ENCODE measurements at places on chromosomes 3 and 15. TPM values are rescaled to one million over a fixed set of nuclear protein-coding genes. Genes with fewer than 3 reads are reported as not detected.

DNA sequence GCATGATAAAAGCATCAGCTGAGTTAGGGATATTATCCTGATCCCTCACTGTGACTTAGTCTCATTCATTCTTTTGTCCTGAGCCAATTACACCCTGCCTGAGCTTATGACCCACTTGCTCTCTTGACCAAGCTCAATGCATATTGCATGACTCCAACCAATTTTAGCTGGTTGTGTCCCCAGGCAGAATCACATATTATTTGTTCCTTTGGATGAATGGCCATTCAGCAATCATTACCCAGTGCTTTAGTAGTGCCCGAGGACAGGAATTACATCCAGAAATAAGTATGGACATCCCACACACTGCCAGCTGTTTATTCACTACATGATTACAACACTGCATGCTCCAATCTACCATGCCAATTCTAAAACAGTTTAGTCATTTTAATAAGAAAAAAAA is 322.5 kb downstream of the ZBBX start:
- DNase-seq: peak; percentile 66

HRG gene
- total RNA-seq: not detected

DNA sequence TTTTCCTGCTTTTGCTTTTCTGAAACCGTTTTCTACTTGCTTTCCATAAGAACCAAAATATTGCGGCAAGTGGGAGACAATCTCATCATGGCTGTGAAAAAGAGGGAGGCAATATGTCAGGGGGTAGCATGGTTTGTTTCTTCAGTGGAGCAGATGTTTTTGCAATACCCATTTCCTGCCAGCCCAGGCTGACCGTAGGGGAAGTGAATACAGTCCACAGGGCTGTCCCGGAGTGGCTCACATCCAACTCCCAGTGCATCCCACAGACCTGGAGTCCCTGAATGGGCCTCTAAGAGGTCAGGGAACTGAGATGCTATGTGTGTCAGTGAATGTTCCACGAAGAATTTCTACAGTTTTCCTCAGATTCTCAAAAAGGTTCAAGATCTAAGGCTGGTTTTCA is 69.6 kb downstream of the EPHB1 start:
- no peak for DNase-seq

DNAH12 gene
- 0.25 TPM for total RNA-seq

Data from renal cortical epithelial cell (primary cell).